ENCODE measurements at places on chromosomes 16 and 17.

DNA sequence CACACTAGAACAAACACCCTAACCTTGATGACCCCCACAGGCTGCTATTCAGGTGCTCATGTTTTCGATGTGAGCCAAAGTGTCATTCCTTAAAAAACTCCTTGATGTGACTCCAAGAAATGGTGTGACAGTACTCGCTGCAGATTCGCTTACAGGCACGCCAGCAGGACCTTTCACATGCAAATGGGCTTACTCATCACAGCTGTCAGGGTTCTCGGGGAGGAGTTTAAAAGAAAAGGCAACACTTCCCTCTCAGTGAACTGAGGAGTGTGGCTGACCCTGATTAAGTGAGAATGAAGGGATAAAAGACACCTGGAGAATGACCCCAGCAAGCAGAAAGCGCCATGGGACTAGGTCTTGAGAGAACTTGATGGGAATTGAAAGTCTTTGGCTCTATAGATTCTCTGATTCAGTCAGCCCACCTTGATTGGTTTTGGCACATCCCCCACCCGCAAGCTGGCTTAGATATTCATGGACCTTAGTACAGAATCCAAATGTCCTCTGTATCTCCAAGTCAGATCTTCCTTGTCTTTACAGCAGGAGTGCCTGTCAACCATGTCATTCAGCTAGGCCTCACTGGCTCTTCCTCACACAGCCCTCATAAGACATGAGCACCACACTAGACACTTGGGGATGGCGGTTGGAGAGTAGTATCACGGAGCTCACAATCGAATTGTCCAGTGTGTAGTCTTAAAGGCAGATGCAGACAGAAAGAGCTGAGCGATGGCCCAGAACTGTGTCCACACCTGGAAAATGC is 82.6 kb downstream of the HIC1 start:
- no peak for DNase-seq

GRCh38 chr17:20009302-20010098 is at the start of gene SPECC1:
Gene SPECC1, plus strand, starts transcription at chr17:20009359. Its CDS starts 87,293 bp downstream, at chr17:20096652.
- peak; percentile 69 for DNase-seq

DNA sequence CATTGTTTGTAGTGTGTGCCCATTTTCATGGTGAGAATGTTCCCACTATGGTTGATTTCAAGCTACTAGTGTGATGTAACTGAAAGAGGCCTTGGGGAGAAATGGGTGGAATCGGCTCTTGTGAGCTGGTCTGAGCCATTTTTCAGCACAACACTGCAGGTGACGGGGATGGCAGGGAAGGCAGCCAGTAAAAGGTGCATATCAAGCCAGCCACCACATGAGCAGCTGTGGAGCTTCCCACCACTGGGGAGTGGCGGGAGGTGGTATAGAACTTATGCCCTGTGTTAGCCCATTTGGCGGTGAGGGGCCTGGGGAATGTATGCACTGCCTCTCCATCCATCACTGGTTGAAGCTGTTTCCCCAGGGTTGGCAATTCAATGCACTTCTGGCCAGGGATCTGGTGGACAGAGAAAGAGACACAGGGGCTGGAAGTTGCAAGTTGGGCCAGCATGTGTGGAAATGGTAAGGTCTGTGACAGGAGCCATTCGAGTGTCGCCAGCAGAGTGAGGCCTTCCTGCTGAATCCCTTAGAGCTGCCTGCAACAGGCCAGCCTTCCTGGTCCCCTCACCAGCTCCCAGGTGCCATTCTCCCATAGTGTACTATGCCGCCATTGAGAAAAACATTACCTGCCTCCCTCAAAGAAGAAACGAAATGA is 31.7 kb upstream of the BRD7 start:
- DNase-seq = no peak

GRCh38 chr16:1794908-1795666 is 1.6 kb upstream of the IGFALS start:
- DNase-seq = no peak

DNA sequence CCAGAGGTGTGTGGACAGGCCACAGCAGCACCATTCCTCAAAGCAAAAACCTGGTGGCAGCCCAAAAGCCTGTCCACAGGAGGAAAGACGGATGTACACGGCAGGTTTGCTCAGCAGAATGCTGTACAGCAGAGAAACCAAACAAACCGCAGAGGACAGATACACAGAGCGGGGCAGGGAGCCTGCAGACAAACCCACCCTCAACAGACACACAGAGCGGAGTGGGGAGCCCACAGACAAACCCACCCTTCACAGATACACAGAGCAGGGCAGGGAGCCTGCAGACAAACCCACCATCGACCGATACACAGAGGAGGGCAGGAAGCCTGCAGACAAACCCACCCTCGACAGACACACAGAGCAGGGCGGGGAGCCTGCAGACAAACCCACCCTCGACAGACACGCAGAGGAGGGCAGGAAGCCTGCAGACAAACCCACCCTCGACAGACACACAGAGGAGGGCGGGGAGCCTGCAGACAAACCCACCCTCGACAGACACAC is 53.0 kb upstream of the METRNL start:
- no peak for DNase-seq

DNA sequence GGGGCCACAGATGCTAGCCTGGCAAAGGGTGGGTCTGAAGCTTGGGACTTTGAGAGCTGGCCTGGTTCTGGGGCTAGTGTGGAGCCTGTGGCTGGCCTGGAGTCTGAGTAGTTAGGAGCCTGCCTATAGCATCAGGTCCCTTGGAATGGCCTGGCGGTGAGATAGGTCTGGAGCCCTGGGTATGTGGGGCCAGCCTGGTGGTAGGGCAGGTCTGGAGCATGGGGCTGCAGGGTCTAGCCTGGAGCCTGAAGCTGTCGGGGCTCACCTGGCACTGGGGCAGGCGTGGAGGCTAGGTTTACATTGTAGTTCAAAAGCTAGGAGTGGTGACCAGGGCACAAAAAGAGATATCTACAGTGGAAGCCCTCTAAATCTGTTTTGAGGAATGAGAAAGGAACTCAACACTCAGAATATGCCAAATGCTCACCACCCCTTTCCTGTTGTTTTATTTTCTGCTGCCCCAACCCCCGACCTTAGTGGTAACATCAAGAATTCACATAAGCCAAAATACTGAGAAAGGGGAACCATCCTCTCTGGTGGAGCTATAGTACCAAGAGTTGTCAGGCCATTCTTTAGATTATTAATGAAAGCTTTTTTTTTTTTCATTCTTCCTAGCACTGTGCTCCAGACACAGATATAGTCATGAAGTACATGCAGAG is 100.3 kb downstream of the TANC2 start:
- DNase-seq = no peak

DNA sequence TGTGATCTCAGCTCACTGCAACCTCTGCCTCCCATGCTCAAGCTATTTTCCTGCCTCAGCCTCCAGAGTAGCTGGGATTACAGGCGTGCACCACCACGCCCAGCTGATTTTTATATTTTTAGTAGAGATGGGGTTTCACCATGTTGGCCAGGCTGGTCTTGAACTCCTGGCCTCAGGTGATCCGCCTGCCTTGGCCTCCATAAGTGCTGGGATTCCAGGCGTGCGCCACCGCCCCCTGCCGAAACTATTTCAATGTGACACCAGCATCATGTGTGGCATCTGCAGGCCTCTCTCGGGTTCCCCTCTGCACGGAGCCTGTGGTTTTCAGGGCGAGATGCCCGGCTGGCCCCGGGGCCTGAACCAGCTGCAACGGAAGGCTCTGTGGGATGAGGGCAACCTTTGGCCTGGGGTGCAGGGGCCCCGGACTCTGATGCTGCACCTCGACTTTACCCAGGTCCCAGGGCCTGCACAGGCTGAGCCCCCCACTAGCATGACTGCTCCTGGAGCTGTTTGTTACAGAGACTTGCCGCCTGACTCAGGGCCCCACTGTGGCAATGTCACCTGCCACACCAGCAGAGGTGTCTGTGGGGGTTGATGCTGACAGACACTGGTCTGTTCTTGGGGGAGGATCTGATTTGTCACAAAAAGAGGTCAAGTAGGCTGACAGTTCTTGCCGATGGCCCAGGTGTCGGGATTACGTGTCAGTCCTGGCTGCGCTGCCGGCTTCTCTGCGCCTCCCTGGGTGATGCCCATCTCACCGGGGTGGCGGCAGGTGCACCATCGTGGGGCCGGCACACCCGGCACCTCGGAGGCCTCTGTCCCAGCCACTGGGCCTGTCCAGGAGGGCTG is 8.6 kb upstream of the TEX19 start:
- DNase-seq = no peak

DNA sequence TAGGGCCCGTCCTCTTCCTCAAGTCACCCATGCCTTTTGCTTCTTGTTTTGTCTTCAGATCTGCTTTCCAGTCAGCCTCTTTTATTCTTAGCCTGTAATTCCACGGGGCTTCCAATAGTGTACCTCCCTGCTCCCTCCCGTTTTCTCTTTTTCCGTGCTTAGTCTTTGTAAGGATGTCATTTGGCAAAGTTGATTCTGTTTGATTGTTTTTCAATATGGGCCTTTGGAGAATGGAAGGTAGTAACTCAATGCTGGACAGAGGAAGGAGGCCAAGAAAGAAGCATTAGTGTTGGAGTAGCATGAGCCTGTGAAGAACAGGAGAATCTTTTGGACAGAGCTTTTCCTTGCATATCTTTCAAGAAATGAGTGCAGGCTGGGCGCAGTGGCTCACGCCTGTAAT is 6.5 kb downstream of the WWP2 start:
- DNase-seq = no peak
